ENCODE measurements at places on chromosomes 6 and 20. TPM values are rescaled to one million over a fixed set of nuclear protein-coding genes. Genes with fewer than 3 reads are reported as not detected.

FABP7 gene
- total RNA-seq: not detected

FILIP1 gene
- total RNA-seq: 0.34 TPM

TSHZ2 gene
- under 0.01 TPM for total RNA-seq

ISM1 gene
- 0.15 TPM for total RNA-seq

TGM3 gene
- total RNA-seq: not detected

OXT gene
- not detected for total RNA-seq

LAMA5 gene
- total RNA-seq: 32.1 TPM

HRH3 gene
- total RNA-seq: not detected

HDDC2 gene
- total RNA-seq: 61.0 TPM

ULBP3 gene
- total RNA-seq: 18.5 TPM

TRAPPC3L gene
- not detected for total RNA-seq

SLC39A7 gene
- total RNA-seq: 126 TPM

FGD2 gene
- not detected for total RNA-seq

TAF8 gene
- total RNA-seq: 19.5 TPM

PRPH2 gene
- 1.7 TPM for total RNA-seq

MUC22 gene
- total RNA-seq: not detected

FLRT3 gene
- total RNA-seq: 1.5 TPM

FAM217A gene
- not detected for total RNA-seq

SIRPB1 gene
- total RNA-seq: 0.67 TPM

TP53INP2 gene
- 5.8 TPM for total RNA-seq

PPP1R3G gene
- 0.59 TPM for total RNA-seq

FOXA2 gene
- total RNA-seq: not detected

HLA-DMB gene
- not detected for total RNA-seq

REM1 gene
- not detected for total RNA-seq

ADGRF4 gene
- total RNA-seq: not detected

OPRL1 gene
- 0.67 TPM for total RNA-seq

TRIM15 gene
- total RNA-seq: not detected

ADGRB3 gene
- 0.17 TPM for total RNA-seq

Measured in bronchus fibroblast of lung (primary cell).